ENCODE measurements at places on chromosomes 16 and 17.

DNA sequence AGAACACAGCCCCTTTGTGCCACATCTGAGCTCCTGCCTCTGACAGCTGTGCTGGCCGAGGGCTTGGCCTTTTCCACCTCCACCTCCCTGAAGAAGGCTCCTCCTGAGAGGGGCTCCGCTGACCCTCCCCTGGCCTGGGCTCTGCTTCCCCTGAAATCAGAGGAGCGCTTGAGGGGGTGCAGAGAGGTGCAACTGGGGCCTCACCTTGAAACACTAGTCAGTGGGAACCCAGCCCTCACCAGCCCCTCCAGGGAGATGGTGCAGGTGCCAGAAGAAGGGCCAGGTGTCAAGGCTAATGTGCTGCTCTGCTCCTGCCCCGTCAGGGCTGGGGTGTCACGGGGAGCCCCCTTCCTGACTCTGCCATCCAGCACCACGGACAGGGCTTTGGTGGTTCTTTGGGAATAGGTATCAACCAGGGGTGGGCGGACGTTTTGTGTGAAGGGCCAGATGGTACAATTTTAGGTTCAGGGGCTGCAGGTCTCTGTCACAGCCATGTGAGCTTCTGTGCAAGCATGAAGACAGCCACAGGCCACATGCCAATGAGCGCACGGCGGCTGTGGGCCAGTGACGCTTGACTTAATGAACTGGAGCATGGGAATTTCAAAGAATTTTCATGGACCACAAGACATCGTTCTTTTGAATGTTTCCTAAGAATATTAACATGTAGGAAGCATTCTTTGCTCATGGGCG is 2.1 kb upstream of the ZG16B start:
- DNase-seq = no peak

- DNase-seq = no peak
Observed at GRCh38 chr16:24609417-24609739, 70.0 kb downstream of the RBBP6 start.

DNA sequence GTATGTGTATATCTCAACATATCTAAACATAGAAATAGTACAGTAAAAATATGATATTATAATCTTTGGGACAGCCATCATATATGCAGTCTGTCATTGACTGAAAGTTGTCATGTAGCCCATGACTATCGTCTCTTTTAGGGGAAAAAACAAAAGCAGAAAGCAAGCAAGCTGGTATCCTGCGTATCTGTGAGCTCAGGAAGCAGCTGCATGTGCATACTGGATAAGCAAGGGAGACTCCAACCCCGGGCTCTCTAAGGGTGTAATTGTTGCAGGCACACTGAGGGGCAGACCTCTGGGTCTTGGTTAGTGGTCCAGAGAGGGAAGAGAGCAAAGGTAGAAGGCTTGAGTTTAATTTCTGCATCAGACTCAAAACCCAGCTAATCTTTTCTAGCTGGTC is 581.1 kb downstream of the MAF start:
- no peak for DNase-seq

DNA sequence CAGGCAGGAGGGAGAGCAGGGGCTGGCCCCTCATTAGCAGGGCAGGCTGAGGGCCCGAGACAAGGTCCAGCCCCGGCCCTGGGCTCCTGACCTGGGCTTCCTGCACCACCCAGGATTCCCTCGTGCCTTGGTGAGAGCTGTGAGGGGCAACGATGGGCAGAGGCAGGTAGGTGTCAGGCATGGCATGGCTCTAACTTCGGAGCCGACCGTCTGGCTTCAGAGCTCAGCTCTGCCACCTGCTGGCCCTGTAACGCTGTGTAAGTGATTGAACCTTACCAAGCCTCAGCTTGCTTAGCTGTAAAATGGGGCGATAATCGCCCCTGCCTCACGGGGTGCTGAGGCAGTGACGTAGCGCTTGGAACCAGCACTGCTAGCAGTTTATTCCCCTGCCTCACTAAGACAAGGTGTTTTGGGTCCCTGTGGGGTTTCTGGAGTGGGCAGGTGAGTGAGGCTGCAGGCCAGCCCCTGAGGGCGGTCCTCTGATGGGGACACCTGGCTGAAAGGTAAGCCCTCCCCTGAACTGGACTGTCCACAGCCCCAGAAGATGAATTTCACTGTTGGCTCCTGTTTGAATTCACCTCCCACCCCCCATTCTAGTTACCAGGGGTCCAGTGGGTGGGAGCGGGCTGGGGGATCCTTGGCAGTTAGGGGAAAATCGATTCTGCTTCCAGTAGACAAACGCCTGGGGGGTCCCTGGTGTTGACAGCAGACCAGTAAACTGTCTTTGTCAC is 184.8 kb upstream of the GSE1 start:
- no peak for DNase-seq

DNA sequence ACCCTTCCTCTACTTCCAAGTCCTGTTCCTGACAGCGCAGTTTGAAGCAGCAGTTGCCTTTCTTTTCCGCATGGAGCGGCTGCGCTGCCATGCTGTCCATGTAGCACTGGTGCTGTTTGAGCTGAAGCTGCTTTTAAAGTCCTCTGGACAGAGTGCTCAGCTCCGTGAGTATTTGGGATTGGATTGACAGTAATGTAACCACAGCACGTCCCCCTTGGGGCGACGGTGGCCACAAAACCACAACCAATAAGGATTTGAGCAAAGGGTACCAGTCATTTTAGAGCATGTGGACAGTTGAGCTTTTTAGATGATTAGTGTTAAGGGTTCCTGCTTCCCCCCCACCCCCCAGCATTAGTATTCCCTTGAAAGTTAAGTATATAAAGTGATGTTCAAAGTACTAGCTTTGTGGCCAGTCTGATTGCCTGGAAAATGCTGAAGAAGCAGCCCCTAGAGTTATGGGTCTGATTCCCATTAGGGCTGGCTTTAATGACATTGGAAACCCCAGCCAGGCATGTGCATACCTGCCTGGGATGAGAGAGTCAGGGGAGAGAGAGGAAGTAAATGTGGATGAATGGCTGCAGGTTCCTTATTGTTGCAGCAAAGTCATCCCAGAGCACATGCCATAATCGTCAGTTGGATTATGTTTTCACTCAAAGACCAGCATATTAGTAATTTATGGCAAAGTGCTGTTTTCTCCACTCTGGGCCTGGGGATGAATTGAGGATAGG is 31.6 kb upstream of the SLC12A3 start:
- no peak for DNase-seq

- DNase-seq = no peak
Observed at GRCh38 chr17:27082023-27082774, 211.7 kb upstream of the WSB1 start.

DNA sequence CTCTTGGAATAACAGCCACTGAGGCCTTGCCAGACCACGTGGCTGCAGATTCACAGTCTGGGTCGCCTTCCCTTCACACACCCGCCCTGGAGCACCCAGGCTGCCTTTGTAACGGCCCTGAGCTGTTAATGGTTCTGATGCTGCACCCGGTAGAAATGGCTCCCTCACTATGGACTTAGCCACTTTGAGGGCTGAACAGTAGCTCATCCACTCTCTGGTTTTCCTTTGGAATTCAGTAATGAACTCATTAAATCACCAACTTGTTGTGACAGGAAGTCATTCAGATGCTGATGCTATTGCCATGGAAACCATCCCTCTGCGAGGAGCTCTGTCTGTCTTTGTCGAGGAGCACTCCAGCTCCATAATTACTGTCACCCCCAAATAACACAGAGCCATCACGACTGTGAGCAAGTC is 59.2 kb downstream of the CDK5R1 start:
- no peak for DNase-seq

DNA sequence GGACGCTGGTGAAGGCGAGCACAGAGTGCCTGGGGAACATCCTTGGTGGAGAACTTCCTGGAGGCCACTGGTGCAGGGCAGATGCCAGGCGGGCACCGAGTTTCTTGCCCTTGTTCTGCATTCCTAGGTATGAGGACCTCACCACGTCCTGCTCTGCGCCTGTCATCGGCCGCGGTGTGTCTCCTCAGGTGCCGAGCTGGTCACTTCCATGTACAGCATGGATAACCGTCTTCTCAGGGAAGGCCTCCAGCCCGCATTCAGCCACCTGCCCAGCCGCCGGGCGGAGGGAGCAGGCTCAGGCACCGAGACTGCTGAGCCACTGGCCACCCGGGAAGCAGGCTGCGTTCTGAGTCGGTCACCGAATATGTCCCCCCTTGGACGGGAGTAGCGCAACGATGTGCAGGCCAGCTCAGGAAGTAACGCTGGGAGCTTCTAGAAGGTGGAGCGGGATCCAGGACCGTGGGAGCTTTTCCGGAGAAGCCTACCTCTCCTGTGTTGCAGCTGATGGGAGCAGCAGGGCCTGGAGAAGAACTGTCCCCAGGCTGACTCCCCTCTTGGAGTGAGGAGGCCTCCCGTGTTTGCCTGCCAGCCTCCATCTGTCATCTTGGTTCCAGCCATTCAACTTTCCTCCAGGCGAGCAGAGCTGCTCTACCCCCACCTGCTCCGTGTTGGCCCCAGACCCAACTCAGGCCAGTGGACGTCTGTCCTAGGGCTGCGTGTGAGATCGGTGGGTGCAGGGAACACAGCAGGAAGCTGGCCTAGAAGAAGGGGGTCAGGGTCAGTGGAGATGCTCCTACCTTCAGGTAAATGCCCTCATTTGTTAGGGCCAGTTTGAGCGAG is 2.1 kb upstream of the BAIAP2 start:
- DNase-seq = no peak

DNA sequence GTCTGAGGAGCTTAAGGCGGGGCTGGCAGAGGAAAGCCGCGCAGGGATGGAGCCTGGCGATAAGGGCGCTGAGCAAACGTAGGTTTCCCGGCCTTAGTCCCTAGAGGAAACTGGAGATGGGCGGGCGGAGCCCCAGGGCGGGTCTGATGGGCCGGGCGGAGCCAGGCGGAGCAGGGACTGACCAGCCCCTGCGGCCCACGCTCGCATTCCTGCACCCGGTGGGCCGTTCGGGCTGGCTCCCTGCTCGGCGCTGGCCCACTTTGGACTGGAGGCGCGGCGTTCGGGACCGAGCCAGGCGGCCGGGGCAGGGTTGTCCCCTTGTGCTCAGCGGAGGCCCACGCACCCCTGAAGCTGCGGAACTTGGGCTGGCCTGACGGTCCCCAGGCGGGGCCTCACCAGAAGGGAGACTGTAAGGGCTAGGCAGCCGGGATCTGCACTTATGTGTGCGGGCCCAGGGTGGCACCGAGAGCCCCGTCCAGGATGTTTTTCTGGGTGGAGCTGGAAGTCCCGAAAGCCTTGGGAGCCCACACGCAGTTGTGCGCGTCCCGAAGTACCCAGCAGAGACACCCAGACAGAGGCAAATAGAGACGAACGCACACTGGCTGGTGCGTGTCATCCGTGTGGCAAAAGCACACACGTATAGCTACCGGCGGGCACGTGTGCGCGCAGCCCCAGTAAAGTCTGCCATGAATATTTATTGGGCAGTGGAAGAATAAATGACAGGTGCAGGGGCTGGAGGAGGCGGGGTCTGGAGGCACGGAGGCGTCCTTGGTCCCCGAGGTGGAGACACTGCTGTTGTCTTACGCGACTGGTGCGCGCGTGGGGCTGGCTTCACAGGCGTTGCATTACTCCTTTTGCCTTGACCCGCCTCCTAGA is 1.4 kb downstream of the PYDC1 start:
- peak; percentile 19 for DNase-seq

- DNase-seq = no peak
Observed at GRCh38 chr17:81902653-81903414, 796 bp downstream of the NPB start.

- peak; percentile 9 for DNase-seq
Observed at GRCh38 chr17:18261146-18261515, 669 bp downstream of the MIEF2 start.

DNA sequence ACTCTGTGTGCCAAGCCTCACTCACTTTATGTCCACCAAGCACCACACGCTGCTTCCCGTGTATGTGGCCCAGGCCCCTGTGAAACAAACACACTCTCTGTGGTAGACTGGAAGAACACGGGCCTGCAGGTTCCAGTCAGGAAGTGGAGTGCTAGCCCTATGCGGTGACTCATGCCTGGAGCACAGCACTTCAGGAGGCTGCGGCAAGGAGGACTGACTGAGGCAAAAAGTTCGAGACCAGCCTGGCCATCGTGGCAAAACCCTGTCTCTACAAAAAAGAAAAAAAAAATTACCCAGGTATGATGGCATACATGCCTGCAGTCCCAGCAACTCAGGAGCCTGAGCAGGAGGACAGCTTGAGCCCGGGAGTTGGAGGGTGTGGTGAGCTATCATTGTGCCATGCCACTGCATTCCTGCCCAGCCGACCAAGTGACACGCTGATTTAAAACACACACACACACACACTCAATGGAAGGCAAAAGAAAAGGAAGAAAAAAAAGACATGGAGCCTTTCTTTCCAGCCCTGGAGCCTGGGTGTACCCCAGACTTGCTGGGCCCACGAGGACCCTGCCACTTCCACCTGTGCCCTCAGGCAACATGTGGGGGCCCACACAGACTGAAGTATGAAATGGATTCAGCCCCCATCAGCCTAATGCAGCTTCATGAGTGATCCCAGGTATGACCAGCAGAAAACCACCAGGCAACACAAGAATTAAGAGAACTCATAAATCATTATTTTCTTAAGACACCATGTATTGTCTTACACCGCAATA is 126.6 kb downstream of the ANKRD11 start:
- DNase-seq = no peak

GRCh38 chr17:72030067-72030899 is 90.5 kb upstream of the SOX9 start:
- no peak for DNase-seq

DNA sequence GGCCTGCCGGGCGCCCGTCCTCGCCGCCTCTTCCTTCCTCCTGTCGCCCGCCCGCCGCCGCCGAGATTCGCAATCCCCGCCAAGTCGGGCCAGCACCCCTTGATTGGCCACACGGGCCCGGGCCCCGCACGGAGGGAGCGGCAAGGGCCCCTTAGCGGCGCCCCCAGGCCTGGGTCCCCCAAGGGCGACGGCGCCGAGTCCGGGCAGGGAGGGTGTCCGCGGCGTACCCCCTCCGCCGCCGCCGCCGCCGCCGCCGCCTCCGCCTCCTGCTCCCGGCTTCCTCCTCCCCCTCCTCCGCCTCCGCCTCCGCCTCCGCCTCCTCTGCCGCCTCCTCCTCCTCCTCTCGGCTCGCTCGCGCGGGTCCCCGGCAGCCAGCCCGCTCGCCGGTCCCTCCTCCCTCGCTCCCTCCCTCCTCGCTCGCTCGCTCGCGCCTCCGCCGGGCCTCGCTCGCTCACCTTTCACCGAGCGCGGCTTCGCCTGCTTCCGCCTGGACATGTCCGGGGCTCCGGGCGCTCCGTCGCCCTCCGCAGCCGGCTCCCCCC is 561 bp downstream of the ZNF423 start:
- peak; percentile 7 for DNase-seq
